ENCODE measurements at places on chromosomes 1 and 21.

- DNase-seq: no peak
These were observed 10.5 kb upstream of the IFI6 start for GRCh38 chr1:27682351-27682944.

DNA sequence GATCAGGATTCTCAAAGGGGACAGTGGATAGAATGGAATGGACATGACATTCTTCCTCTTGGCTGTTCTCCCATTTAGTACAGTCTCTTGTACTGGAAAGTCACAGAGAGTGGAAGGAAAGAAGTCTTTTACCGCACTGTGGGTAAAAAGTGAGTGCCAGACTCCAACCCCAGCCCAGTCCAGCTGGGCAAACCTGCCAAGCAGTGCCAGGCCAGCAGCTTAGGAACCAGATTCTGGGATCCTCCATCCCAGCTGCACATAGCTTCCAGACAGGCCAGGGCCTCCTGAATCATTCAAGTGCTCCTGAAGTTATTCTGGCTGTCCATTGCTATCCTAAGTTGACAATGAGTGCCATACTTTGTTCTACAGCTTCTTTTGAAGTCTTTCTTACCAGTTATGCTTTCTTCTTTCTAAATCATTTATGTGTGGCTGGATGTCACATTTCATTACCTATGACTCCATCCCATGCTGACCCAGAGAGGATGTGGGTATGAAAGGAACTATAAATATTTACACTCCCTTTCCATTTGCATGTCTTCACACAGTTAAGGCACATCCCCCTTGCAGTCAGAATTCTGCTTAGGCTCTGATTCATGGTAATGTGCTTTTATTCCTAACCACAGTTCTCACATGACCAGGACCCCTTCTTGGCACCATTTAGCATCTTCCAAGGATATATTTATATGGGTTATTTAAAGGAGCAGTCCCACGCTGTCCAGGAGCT lies 88.9 kb downstream of the AK5 start:
- DNase-seq: no peak

DNA sequence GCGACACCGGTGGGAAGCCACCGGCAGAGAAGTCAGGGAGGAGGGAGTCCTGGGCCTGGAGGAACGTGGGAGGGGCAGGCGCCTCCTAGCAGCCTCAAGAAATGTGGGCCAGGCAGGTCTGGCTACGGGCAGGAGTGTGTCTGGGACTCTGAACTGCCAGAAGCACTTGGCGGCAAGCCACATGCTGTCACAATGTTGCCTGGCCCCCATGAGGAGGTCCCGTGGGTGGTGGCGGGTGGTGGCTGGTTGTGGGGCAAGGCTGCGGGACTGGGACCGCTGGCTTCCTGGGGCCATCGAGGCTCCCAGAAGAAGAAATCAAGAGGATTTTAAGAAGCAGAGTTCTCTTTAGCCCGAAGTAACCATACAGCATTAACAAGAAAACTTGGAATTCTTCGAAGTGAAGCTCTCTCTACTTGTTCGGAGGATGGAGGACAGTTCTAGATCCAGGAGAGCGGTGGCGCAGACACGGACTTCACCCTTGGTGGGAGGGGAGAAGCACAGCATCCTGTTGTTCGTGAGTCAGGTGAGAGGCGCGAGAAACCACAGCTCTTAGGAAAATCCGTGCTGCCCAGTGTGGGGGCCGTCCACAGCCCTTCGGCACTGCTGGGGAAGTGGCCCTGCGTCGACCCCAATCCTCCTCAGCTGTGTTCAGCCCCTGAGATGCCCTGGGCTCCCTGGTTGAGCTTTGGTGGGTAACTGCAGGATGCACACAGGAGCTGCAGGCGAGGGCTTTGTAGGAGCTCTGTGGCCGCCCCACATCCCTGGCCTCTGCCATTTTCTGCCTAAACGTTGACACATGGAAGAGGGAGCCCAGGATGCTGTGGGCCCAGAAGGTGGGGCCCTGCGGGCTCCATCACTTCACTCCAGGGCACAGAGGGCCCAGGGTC lies 12.4 kb downstream of the SKI start:
- DNase-seq: peak; percentile 22

DNA sequence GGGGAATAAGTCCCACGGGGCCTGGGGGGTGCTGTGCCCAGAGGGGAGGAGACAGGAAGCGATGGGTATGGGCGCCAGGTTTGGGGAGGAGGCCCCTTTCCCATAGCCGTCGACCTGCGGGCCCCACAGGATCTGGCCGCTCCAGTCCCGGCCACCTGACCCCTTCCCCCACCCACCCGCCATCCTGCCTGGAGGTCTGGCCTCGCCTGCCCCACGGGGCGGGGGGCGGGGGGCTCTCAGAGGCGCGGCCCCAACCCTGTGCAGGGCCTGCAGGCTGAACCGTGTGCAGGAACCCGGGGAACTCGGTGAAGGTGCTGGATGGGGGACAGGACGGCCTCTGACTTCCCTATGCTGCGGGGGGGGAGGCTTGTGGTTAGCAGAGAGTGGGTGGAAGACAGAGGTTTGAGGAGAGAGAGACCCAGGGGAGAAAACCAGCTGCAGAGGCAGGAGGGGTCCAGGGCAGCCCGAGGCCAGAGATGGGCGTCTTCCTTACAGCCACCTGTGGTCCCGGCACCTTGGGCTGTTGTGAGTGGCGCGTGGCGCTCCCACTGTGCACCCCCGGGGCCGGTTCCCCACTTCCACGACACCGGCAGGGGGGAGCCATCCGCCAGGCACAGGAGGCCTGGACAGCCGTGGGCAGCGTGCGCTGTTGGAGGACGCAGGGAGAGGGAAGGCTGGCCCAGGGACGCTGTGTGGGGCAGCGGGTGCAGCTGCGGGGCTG lies 2.5 kb upstream of the TNFRSF18 start:
- DNase-seq: no peak

DNA sequence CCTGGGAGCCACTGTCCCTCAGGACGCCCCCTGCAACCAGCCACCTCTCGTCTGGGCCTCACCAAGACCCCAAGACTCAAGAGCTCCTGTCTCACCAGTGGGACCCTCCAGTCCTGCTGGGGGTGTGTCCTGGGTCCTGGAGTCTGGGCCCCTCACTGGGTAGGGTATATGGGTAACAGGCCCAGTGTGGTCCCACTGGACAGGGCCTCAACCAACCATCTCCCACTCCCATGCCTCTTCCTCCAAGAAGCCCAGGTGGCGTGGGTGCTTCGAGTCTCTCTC lies 725 bp upstream of the VWA1 start:
- no peak for DNase-seq

GRCh38 chr1:25522031-25522655 lies 21.3 kb upstream of the LDLRAP1 start:
- no peak for DNase-seq

DNA sequence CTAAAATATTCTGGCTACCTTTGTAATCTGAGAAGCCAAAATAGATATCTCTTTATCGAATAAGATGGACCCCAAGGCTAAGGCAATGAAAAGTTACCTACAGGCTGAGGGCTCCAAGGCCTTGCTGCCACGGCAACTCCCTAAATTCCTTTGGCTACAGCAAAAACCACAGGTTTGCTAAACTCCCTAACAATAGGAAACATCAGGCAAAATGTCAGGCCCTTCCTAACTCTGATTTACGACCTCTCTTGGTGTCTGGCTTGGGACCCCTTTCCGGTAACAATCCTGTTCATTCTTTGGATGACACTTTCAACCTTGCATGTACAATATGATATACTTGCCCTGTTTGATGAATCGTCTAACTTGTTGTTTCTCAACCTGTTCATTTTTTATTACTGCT lies 11.3 kb upstream of the OR2T8 start:
- DNase-seq: no peak

- DNase-seq: no peak
These were observed 16.2 kb downstream of the TTC39A start for GRCh38 chr1:51313961-51314777.

GRCh38 chr1:87030740-87031690 lies 116.6 kb downstream of the HS2ST1 start:
- no peak for DNase-seq

DNA sequence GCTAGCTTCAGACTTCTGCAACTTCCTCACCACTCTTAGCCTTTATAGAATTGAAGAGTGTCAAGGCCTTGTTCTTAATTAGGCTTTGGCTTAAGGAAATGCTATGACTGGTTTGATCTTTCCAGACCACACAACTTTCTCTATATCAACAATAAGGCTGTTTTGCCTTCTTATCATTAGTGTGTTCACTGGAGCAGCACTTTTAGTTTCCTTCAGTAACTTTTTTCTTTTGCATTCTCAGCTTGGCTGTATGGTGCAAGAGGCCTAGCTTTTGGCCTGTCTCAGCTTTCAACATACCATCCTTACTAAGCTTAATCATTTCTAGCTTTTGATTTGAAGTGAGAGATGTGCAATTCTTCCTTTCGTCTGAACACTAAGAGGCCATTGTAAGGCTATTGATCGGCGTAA lies 8.6 kb downstream of the PRKACB start:
- DNase-seq: no peak

- DNase-seq: no peak
These were observed 314.2 kb downstream of the KIF26B start for GRCh38 chr1:245469006-245469405.

- no peak for DNase-seq
These were observed 87.5 kb downstream of the CAMTA1 start for GRCh38 chr1:6872573-6873261.

DNA sequence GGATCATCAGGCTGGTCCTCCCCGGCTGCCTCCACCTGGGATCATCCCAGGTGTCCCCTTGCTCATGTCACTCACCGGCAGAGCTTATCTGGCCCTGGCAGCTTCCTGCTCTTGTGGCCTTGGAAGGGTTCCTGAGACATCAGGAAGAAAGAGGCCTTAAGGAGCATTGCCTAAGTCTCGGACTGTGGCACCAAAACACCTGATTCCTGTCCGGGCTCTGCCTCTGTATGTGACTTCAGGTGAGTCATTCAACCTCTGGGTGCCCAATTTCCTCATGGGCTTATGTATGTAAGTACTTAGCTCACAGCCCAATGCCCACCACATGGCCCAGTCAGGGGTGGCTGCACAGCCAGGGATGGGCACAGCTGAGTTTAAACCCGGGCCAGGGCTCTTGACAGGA lies 255.9 kb upstream of the VAMP3 start:
- DNase-seq: no peak

GRCh38 chr21:32483293-32483595 lies 70.7 kb downstream of the EVA1C start:
- no peak for DNase-seq

GRCh38 chr21:23780326-23780725 lies 1827.0 kb downstream of the MRPL39 start:
- no peak for DNase-seq

DNA sequence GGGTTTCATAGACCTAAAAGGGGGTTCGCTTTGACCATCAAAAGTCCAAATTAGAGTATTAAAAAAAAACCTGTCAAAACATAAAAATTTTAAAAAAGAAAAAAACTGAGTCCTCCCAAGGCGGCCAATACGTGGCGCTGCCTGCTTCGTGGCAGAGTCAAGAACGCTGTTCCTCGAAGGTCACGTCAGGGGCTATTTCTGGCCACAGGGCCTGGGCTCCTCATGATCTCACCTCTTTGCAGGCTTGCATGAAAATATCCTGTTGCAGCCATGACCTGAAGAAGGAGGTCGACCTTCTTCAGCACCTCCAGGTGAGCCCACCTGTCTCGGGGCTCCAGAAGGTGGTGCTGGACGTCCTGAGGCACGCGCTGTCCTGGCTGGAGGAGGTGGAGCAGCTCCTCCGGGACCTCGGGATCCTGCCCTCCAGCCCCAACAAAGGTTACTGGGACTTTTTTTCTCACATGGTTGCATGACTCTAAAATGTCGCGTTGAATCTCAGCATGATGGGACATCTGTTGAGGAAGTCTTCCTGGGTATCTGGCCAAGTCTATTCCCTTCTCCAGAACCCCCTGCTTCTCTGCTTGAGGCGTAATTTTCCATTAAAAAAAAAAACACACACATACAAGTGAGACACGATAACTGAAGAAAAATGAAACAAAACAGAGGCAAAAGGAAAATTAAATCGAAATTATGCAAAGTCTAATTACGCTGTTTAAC lies 80.4 kb upstream of the EFHD2 start:
- no peak for DNase-seq

- DNase-seq: no peak
These were observed 53.9 kb upstream of the RBM15 start for GRCh38 chr1:110285316-110285715.

DNA sequence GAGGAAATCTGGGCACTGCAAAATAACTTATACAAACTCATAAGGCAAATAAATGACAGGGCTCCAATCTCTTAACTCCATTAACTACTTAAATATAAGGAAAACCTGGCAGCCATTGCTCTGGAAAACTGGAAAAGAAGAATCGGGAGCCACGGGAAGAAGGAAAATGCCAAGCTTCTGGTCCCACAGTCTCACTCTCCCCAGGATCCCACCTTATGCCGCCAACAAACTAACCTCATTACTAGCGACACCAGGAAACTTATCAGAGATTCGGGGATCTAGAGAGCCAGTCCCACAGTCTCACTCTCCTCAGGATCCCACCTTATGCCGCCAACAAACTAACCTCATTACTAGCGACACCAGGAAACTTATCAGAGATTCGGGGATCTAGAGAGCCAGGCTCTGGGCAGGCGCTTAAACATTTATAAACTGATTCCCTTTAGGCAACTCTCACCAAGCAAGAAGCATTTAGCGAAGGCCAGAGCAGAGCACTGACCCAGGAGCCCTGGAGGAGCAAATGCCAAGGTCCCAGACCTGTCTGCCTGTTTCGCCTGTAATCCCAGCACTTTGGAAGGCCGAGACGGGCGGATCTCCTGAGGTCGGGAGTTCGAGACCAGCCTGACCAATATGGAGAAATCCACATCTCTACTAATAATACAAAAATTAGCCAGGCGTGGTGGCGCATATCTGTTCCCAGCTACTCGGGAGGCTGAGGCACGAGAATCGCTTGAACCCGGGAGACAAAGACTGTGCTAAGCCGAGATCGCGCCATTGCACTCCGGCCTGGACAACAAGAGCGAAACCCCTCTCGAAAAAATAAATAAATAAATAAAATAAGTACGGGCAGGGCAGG lies 720 bp downstream of the PSMB2 start:
- no peak for DNase-seq

DNA sequence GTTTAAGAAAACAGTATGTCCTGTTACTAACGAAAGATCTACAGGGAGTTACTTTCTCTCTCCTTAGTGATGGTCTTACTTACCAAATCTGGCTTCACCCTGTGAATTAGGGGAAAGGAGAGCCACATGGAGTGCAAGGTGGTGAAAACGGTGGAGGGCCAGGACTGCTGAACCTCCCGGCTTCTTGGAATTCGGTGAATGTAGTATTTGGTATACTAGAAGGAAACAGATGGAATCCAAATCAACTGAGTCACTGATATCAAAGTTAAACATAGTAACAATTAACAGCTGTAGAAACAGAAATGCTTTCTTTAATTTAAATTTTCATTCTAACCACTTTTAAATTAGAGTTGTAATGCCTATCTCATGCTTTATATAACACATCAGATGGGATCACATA lies 45.7 kb downstream of the ALG14 start:
- DNase-seq: no peak

DNA sequence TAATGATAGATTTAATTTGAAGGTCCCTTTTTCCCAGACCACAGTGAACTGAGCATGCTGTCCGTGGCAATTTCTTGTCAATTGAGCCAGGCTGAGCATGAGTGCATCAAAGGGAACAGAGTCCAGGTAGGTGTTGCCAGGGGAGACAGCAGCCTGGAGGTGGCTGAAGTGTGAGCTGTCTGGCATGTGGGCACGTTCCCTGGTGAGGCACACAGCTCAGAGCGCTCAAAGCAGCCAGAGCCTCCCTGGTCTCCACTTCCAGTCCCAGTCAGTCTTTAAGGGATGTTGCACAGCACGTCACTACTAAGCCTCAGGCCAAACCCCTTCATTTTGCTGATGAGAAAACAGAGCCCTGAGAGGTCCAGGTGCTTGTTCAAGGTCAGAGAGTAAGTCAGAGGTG lies 251.4 kb downstream of the MATN1 start:
- DNase-seq: no peak

GRCh38 chr1:25780318-25781129 lies 19.5 kb upstream of the SELENON start:
- no peak for DNase-seq

All from anterior cingulate cortex (tissue), 58 donors.